ENCODE measurements at places on chromosomes 2 and 18.

- H3K27me3 ChIP-seq, result no peaks in the 10 kb centered on the region
- no peaks in the 10 kb centered on the region for H3K4me1 ChIP-seq
- no peaks in the 10 kb centered on the region for H3K36me3 ChIP-seq
These were observed 10.8 kb upstream of the ITGA6 start for GRCh38 chr2:172416447-172417058.

DNA sequence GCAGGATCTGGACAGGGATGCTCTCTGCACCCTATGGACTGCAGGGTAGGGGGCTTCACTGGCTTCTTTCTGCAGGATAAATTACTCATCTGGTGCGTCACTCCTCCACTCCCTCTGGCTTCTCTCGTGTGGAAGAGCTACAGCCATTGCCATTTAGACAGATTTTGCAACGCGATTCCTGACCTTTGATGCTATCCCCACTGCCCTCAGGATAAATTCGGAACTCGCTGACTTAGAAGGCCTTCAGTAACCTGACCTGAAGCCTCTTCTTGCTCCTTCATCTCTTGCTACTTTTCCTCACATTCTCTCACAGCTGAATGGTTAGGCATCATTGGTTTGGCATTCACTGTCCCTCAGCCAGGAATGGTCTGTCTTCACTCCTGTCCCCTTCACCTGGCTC, 5.3 kb downstream of the NIFK start:
- no peak overlapping the region for H3K27ac ChIP-seq
- H3K4me1 ChIP-seq, result peaks cover 5% of the 10 kb centered on the region
- no peak for DNase-seq

- peak overlapping the region; percentile 68 for H3K4me3 ChIP-seq
- no peak for DNase-seq
- H3K36me3 ChIP-seq, result no peaks in the 10 kb centered on the region
- H3K4me1 ChIP-seq, result no peaks in the 10 kb centered on the region
- H3K27me3 ChIP-seq, result no peaks in the 10 kb centered on the region
These were observed 1.5 kb downstream of the GAREM1 start for GRCh38 chr18:32469190-32469651.

- no peaks in the 10 kb centered on the region for H3K27me3 ChIP-seq
- H3K36me3 ChIP-seq, result no peaks in the 10 kb centered on the region
- H3K4me1 ChIP-seq, result no peaks in the 10 kb centered on the region
These were observed 1200.8 kb upstream of the GYPC start for GRCh38 chr2:125455110-125455509.

DNA sequence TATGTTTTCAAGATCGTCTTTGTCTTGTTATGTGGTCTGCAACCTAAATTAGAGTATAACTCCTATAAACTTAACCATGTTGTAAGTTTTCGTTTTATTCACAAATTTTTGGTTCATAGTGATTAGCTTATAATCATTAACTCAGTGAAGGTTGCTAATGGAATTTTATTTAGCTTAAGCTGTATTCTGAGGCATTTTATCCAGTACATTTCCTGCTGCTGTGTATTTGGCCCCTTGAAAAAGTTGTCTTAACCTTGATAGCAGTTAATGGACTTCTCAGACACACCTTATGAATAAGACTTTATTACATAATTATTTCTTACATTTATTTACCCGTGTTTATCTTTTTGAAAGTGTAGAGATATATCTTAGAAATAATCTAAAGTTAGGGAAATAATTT, 20.5 kb downstream of the VAPA start:
- DNase-seq, result no peak
- peaks cover 44% of the 10 kb centered on the region for H3K4me1 ChIP-seq
- H3K27me3 ChIP-seq, result peaks cover 3% of the 10 kb centered on the region

DNA sequence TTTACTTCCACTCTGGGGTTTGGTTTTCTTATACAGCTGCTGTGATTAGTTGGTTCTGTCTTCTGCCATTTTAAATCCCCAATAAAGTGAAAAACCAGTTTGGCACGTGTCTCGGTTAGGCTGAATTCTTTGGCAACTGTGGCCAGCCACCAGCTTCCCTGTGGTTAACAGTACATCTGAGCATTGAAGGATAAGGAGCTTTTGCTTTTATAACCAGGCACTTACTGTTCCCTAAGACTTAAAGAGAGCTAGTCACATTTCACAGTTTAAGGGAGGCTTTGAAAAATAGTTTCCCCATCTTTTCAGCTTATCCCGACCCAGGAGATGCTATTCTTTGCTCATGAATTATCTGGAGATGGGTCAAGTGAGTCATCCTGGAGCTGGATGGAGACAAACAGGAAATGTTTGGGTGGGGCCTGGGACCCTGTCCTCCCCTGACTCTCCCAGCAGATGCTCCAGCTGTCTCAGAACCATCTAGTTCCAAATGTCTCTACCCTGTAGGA, 57.3 kb upstream of the EML6 start:
- no peak overlapping the region for H3K4me3 ChIP-seq
- H3K36me3 ChIP-seq, result peaks cover 83% of the 10 kb centered on the region
- H3K4me1 ChIP-seq, result peaks cover 14% of the 10 kb centered on the region
- no peaks in the 10 kb centered on the region for H3K27me3 ChIP-seq
- peak overlapping the region; percentile 32 for H3K27ac ChIP-seq

- no peak for DNase-seq
- H3K4me1 ChIP-seq, result peaks cover 26% of the 10 kb centered on the region
- no peaks in the 10 kb centered on the region for H3K27me3 ChIP-seq
These were observed 315.1 kb downstream of the MTX2 start for GRCh38 chr2:176584333-176584732.

- 0 out of 2 replicates have a peak, but pooled peaks cover 3% of the 10 kb centered on the region for H3K36me3 ChIP-seq
- no peak overlapping the region for H3K27ac ChIP-seq
- H3K4me3 ChIP-seq, result no peak overlapping the region
- H3K27me3 ChIP-seq, result no peaks in the 10 kb centered on the region
- peaks cover 9% of the 10 kb centered on the region for H3K4me1 ChIP-seq
These were observed 6.9 kb downstream of the YES1 start for GRCh38 chr18:805008-805754.

DNA sequence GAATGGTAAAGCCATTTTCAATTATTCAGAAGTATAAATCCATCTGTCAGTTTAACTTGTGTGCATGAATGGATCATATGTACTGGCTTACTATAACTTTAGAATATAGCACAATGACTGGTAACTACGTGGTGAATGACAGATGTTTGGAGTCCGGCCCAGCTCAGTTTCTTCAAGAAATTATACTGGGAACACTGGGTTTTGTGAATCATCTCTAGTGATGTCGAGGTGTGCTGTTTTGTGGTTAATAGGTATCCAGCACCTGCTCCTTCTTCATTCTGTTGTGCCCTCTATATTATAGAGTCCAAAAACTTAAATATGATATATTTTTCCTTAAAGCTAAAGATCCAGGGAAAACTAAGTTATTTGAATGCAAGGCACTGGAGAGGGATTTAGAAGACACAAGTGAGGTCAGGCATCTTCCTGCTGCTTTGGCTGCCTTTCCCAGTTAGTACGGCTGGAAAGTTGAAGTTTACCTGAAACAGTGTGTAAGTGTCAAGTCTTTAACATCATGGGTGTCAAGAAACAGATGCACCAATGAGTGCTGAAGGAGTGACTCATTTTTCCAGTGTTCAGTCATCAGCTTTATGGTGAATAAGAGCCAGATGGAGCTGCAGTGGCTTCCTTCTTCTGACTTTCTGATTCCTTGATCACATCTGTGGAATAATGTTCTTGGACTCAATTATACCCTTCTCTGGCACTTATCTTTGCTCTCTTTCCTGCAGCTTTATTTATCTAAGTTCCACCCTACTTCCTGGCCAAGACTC, 1079.5 kb upstream of the CELF4 start:
- no peaks in the 10 kb centered on the region for H3K4me1 ChIP-seq
- peaks cover 4% of the 10 kb centered on the region for H3K27me3 ChIP-seq
- H3K27ac ChIP-seq, result no peak overlapping the region

- no peak for DNase-seq
- H3K27me3 ChIP-seq, result no peaks in the 10 kb centered on the region
- H3K4me1 ChIP-seq, result no peaks in the 10 kb centered on the region
These were observed 45.3 kb upstream of the ROCK2 start for GRCh38 chr2:11389551-11390398.

GRCh38 chr2:85156619-85157018, 23.4 kb downstream of the TCF7L1 start:
- no peak overlapping the region for H3K27ac ChIP-seq
- no peak overlapping the region for H3K4me3 ChIP-seq
- H3K27me3 ChIP-seq, result no peaks in the 10 kb centered on the region
- no peak for DNase-seq
- peaks cover 3% of the 10 kb centered on the region for H3K4me1 ChIP-seq
- H3K36me3 ChIP-seq, result peaks cover 14% of the 10 kb centered on the region

DNA sequence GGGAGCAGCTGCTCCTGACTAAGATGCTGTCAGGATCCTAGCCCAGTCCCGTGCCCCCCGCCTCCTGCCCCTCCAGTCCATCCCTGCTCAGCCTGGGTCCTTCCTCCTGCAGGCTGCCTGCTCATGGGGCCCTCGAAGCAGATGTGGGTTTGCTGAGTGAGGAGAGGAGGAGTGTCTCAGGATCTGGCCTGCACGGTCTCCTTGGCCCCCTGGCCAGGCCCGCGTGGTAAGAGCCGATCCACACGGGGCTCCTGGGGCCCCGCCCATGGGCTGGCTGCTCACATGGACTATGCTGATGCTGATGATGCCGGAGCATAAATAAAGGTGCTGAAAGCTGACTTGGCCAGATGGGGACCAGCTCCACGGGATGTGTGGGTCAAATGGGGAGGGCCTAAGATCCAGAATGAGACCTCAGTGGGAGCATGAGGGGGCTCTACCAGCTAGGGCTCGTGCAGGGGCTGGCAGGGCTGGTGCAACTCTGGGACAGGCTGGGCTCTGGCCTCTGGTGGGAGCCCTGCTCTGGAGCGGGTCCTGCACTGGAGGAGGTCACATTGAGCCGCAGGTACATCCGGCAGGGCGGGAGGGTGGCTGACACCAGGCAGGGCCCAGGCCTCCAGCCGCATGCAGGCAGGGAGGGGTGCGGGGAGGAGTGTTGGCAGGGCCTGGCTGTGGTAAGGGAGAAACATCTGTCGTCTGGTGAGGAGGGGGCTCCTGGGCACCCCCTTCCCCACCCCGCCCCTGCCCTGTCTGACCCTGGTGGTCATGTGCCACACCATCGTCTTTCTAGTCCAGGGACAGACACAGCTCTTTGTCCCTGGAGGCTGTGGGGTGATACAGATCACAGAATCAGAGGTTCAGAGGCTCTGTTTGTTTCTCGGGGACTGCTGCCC, 275.3 kb upstream of the HDAC4 start:
- H3K27ac ChIP-seq, result no peak overlapping the region
- H3K4me3 ChIP-seq, result no peak overlapping the region

GRCh38 chr2:101987832-101988231, 3.9 kb upstream of the IL1R2 start:
- H3K27ac ChIP-seq, result no peak overlapping the region
- no peak for DNase-seq
- H3K36me3 ChIP-seq, result no peaks in the 10 kb centered on the region
- H3K4me1 ChIP-seq, result peaks cover 21% of the 10 kb centered on the region
- no peaks in the 10 kb centered on the region for H3K27me3 ChIP-seq

- no peak overlapping the region for H3K4me3 ChIP-seq
- no peaks in the 10 kb centered on the region for H3K4me1 ChIP-seq
- no peak overlapping the region for H3K27ac ChIP-seq
- no peaks in the 10 kb centered on the region for H3K27me3 ChIP-seq
These were observed 780.2 kb upstream of the FSHR start for GRCh38 chr2:49934481-49934880.

DNA sequence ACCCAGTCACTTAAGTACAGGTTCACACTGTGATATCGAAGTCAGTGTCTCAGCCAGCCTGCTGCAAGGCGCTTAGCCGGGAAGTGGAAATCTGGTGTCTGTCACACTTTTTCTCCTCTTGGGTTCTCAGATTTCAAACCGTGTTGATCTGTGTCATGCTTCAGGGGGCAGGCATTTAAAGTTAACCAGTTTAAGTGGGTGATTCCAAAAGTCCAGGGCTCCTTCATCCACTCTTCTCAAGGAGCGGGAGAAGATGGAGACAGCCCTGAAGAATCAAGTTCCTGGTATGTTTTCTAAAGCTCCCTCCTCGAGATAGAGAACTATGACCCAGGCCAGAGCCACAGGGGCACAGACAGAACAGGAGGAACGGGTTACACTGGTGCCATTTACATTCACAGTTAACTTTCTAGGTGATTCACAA, 331.7 kb downstream of the GBX2 start:
- no peaks in the 10 kb centered on the region for H3K27me3 ChIP-seq
- no peaks in the 10 kb centered on the region for H3K36me3 ChIP-seq
- no peak overlapping the region for H3K27ac ChIP-seq
- no peak overlapping the region for H3K4me3 ChIP-seq
- DNase-seq, result no peak

DNA sequence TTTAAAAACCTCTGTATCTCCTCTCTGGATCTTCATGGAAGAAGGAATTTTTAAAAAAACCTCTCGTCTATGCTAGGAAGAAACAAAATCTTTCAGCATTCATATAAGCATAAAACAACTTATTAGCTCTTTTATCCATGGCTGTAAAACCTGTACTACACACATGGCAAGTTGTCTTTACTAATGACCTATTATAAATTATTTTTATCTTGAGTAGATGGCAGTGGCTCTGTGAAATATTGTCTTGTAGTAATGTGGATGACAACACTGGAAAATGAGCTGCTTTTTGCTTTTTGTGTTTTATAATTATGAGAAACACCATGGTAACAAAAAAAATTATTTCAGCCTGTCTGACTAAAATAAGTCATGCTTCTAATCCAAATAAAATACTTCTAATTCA, 18.9 kb downstream of the PHLPP1 start:
- H3K4me1 ChIP-seq, result no peaks in the 10 kb centered on the region
- no peaks in the 10 kb centered on the region for H3K27me3 ChIP-seq
- DNase-seq, result no peak

- H3K4me1 ChIP-seq, result no peaks in the 10 kb centered on the region
- H3K27ac ChIP-seq, result no peak overlapping the region
- no peak for DNase-seq
- no peaks in the 10 kb centered on the region for H3K27me3 ChIP-seq
- H3K4me3 ChIP-seq, result no peak overlapping the region
These were observed 46.6 kb downstream of the HNMT start for GRCh38 chr2:138010890-138011289.

DNA sequence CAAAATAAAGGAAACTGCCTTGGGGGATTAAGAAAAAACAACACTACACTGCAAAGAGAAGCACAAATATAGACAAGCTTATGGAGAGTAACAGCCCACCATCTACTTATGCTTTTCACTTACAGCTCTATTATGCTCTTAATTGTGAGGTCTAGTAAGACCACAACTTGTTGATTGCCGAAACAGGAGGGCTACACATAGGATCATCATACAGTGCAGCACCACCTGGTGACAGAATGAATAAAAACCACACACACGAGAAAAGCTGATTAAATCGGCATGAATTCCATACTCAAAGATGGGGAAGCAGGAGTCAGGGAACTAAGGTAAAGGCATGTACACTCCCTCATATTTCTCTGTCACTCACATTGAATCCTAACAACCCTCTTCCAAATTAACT, 259.2 kb downstream of the IKZF2 start:
- H3K4me3 ChIP-seq, result no peak overlapping the region
- no peaks in the 10 kb centered on the region for H3K4me1 ChIP-seq
- H3K27me3 ChIP-seq, result no peaks in the 10 kb centered on the region
- no peak overlapping the region for H3K27ac ChIP-seq
- no peak for DNase-seq

GRCh38 chr18:61443081-61443725, 110.0 kb downstream of the CDH20 start:
- no peak overlapping the region for H3K4me3 ChIP-seq
- no peaks in the 10 kb centered on the region for H3K27me3 ChIP-seq
- H3K36me3 ChIP-seq, result no peaks in the 10 kb centered on the region
- H3K27ac ChIP-seq, result no peak overlapping the region

GRCh38 chr18:39773646-39774045, 2181.4 kb upstream of the PIK3C3 start:
- H3K4me3 ChIP-seq, result no peak overlapping the region
- H3K4me1 ChIP-seq, result no peaks in the 10 kb centered on the region
- no peak for DNase-seq
- no peaks in the 10 kb centered on the region for H3K36me3 ChIP-seq
- H3K27me3 ChIP-seq, result no peaks in the 10 kb centered on the region
- H3K27ac ChIP-seq, result no peak overlapping the region
